ENCODE measurements at places on chromosomes 3 and 15. TPM values are rescaled to one million over a fixed set of nuclear protein-coding genes. Genes with fewer than 3 reads are reported as not detected.

DNA sequence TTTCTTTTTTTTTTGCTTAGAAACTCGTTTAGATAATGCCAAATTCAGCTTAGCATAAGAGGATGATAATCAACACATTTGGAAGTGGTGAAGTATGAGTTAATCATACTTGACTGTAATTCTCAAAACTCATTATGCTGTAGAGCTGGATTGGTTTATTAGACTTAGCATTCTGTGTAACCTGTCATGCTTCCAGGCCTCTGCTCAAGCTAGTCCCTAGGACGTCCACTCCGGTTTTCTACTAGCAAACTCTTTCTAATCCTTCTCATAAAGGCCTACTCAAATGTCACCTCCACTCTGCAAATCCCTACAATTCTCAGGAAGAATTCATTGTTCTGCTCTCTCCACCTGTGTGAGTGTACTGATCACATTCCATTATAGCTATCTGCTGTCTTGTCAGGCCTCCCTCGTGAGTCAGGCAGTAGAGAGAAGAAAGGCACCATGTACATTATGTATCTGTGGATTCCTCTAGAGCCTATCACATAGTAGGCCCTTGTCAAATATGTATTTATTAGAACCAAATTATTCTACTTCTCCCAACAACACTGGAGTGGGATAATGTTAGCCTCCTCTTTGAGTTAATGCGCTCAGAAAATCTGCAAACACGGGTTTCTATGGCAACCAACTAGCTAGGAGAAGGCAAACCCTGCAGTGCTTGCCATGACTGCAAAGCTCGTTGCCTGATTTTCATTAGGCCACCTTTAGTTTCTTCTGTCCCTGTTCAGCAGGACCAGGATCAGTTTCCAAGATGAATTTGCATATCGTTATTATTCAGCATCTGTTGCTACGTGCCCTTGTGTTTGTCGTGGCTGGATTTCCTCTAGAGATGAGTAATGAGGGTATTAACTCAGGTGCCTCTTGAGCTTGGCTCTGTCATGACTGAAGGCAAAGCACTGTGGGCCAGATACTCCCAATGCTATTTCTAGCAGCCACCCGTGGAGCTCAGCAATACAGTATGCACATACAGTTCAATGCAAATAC lies 30.7 kb downstream of the ATP13A5 start:
- peak; percentile 25 for DNase-seq

- no peak for DNase-seq
These were observed 44.1 kb downstream of the RARB start for GRCh38 chr3:25472153-25472552.

DNA sequence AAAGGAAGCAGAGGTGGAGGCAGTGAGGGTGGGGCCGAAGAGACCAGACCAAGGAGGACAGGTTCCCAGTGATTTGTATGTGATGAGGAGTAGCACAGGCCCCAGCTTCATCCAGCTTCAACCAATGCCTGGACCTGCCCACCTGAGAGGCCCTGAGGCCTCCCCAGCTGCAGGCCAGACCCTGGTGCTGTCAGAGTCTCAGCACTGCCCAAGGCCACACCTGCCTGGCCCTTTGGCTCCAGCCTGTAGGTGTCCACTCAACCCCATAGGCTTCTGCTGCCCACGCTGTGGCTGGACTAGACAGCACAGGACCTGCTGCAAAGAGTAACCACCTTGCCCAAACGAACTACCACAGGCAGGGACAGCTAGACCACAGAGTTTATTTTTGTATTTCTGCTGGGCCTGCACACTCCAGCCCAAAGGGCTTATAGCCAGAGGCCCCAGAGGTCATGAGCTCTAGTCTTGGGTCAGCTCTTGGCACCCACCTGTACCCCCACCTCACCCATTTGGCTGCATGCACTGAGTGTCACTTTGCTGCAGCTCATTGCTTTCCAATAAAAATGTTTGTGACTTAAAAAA lies 81.9 kb upstream of the CDV3 start:
- DNase-seq = no peak

GRCh38 chr15:85854345-85855097 lies 59.8 kb upstream of the KLHL25 start:
- peak; percentile 87 for DNase-seq

- no peak for DNase-seq
These were observed at the start of gene DPPA2 for GRCh38 chr3:109316162-109316730. Gene DPPA2 (minus strand): TSS chr3:109316517. CDS start chr3:109314542, 1,975 bp downstream.

FES gene
- 40.1 TPM for total RNA-seq

GRCh38 chr15:80703965-80704364 lies 8.9 kb downstream of the ABHD17C start:
- no peak for DNase-seq

MYL3 gene
- total RNA-seq = 33.1 TPM

DNA sequence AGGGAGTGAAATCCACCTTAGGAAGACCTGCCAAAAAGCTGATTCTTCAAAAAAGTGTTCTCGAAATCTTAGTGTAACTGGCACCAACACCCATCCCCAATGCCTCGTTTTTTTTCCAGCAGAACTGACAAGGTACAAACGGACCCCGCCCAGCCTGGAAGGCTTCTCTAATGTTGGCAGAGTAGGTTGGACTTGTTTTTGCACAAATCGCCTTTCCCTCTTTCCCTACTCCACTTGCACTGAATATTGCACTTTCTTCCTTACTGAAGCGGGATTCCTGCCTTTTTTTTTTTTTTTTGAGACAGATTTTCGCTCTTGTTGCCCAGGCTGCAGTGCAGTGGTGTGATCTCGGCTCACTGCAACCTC lies 544 bp upstream of the TIMMDC1 start:
- peak; percentile 49 for DNase-seq

DNA sequence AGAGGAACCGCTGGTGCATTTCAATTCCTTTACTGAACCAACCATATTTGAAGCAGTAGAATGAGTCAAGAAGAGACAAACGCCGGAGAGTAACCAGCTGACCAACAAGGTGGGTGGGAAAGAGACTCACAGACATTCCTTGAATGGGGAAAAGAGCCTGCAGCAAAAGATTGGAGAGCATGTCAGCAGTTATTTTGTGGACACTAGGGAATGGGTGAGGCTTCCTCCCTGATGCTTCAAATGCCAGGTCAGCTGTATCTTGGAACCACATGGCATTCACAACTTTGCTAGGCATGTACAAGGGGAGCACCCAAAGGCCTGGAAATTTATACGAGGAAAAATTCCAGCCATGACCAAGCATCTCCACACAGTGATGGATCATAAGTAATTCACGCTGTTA lies 29.9 kb upstream of the ZKSCAN7 start:
- DNase-seq = no peak

GRCh38 chr3:73030073-73030597 lies 31.3 kb upstream of the EBLN2 start:
- DNase-seq = peak; percentile 28

GRCh38 chr3:154060238-154061000 lies 60.8 kb upstream of the ARHGEF26 start:
- DNase-seq = peak; percentile 84

ATP13A4 gene
- total RNA-seq = 32.7 TPM

LRRC28 gene
- total RNA-seq = 50.9 TPM

DNA sequence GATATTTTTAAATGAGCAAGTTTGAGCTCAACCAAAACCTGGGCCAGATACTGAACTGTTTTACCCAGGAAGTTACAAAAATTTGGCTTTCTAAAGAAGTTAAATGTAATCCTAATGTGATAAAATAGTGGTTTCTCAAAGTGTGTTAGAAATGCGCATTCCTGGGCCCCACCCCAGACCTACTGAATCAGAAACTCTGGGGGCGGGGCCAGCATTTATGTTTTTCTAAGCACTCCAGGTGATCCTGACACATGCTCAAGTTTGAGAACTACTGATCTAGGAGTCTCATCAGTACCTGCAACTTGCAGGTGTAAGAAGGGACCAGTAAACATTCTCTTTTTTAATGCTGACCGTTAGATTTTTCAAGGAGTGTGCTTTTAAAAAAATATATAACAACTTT lies 190.6 kb downstream of the VPS13C start:
- DNase-seq = no peak

DNA sequence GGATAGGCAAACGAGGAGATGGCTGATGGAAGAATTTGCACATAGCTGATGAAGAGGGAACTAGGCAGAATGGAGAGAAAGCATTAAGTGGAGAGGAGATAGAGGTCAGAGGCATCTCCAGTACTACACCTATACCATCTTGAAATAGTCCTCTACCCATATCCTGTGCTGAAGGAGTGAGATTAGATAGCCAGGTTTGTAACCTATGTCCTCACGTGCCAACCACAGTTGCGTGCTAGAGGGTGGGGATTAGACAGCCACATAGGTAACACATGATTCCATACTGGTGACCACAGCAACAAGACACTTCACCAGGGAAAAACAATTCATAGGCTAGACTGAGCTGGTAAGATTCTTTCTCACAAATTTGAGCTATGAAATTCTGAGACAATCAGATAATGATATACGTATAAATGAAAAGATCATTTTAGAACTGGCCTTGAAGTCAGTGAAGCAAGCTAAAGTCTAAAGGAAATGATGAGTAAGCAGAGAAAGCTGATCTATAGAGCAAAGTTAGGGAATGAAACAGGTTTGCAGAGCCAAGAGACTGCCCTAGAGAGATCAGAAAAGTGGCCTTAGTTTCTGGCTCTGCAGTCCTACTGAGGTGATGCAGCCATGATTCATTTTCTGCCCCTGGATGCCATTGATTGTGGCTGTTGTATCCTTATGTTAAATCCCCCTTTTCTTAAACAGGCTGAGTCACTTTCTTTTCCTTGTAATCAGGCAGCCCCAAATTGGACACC lies 17.7 kb downstream of the MYNN start:
- DNase-seq = no peak

- DNase-seq = no peak
These were observed 44.1 kb downstream of the HCN4 start for GRCh38 chr15:73324496-73325170.

EXD1 gene
- total RNA-seq = not detected

GRCh38 chr15:83547168-83547567 lies 100.0 kb downstream of the SH3GL3 start:
- no peak for DNase-seq

EHHADH gene
- 3.8 TPM for total RNA-seq

TPM1 gene
- total RNA-seq = 4,708 TPM

- DNase-seq = no peak
These were observed 1.2 kb downstream of the RASGRF1 start for GRCh38 chr15:79089331-79089889.

CTDSPL gene
- total RNA-seq = 29.4 TPM

TRAIP gene
- total RNA-seq = 1.6 TPM

DNA sequence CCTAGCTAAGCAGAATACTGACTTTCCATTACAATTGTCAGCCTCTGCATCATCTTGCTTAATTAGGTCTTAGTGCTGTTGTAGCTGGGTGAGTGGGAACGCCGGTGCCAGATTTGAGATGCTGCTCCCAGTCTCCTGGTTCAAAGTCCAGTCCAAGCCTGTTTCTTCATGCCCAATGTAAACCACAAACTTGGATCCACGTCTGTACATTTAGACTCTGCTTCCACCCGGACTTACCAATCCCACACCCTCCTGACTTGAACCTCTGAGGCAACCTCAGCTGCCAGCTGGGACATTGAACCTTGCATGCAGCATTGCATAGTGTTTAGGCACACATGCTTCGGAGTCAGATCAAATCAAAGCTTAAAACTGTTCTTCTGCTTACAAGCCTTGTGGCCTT lies 43.0 kb downstream of the BCL2L10 start:
- DNase-seq = no peak

Measured in tongue (tissue), 3 donors.